Head of caudate nucleus (tissue), 42 donors: ENCODE measurements at places on chromosomes 5 and 9.

DNA sequence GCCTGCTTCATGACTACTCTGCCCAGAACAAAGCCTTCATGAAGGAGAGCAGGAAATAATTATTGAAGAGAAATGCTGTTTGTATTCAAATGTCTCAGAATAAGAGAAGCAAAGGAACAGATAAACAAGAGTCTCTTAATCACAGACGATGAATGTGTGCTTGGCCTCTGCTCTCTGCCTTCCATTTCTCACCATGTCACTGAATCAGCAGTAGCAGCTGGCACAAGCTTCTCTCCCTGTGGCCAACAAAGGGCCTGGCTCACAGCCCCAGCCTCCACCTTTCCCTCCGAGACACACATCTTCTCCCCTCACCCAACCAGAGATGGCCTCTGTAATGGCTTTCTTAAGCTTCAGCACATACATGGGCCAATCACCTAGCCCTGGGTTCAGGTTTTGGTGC, 128.1 kb upstream of the SLIT3 start:
- DNase-seq: no peak

- no peak for DNase-seq
These were observed 24.9 kb downstream of the MOCS2 start for GRCh38 chr5:53084546-53085255.

GRCh38 chr9:128372188-128372641, 1.0 kb downstream of the URM1 start:
- DNase-seq: peak; percentile 71

DNA sequence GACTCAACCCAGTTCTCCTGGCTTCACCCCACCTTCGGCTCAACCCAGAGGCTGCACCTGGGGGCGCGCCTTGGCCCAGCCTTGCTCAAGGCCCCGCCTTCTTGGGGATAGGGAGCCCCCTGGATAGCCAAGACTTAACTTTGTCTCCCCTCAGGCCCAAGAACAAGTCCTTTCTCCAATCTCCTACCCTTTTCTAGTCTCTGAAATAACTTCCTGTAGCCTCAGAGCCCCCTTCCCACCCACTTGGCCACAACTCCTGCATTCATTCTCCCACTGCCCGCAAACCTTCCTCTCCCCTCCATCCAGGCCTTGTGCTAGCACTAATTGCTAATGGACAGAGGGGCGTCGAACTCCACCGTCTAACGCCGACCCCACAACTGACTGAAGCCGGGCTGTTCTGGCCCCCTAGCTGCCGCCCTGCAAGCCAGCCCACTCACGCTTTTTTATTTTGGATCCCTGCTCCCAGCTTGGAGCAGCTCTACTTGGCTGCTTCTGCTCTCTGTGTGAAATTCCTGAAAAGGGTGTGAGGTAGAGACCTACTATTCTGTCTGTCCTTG, 579 bp upstream of the ASTN2 start:
- DNase-seq: no peak

DNA sequence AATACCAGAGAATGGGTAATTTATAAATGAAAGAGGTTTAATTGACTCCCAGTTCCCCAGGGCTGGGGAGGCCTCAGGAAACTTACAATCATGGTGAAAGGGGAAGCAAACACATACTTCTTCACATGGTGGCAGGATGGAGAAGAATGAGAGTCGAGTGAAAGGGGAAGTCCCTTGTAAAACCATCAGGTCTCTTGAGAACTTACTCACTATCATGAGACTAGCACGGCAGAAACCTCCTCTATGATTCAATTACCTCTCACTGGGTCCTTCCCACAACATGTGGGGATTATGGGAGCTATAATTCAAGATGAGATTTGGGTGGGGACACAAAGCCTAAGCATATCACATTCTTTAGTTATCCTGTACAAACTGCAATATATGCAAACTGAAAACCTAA, 609.4 kb downstream of the MTRR start:
- DNase-seq: no peak

DNA sequence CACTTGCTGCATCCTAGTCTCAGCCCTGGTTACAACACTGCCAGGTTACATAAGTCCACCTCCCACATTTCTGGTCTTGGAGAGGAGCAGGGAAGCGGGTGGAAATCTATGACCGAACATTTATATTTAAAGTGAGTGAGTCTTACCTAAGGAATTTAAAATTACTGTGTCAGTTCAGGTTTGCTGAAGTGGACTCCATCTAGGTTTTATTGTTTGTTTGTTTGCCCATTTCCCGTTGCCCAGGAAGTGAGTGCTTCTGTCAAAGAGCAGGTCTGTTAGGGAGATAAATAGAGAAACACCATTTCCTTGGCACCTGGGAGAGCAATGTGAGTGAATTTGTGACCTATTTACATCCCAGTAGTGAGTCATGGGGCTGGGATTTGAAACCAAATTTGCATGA, 179.5 kb downstream of the KIF4B start:
- no peak for DNase-seq

GRCh38 chr5:14552017-14552416, 29.6 kb upstream of the OTULINL start:
- no peak for DNase-seq

DNA sequence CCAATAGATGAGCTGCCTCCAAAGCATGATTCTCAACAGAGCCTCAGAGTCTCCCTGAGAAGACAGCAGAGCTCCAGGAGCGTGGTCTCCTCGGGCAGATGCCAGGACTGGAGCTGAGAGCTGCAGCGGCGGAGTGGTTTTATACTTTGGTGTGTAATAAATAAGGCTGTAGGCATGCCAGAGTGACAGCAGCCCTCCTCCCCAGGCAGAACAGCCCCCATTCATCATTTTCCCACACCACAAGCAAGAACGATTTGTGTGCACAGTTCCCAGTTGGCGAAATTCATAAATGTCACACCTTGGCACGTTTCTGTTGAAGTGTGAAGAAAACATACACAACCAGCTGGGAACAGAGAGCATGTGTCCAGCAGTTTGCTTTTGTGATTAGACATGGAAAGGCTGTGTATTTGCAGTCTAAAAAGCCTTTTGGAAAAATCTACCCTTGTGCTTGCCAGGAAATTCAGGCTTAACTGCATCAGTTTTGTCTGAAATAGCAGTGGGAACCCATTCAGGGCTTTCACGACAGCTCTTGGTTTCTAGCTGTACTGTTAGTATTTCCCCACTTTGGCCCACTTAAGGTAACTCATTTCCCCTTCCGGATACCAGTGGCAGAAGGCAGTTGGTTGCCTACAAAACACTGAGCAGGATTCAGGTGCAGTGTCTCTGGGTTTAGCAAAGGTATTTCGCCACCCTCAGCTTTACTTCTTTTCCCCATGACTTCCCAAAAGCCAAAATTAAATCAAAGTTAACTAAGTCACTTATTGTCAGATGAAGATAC, at the start of gene C1QTNF3:
Gene C1QTNF3 (minus strand): TSS at position 115 of the 778 bp plus-strand sequence. CDS start 88 bp downstream, at position 27.
- DNase-seq: no peak

- DNase-seq: no peak
These were observed 91.3 kb upstream of the KIF2A start for GRCh38 chr5:62214701-62215100.

DNA sequence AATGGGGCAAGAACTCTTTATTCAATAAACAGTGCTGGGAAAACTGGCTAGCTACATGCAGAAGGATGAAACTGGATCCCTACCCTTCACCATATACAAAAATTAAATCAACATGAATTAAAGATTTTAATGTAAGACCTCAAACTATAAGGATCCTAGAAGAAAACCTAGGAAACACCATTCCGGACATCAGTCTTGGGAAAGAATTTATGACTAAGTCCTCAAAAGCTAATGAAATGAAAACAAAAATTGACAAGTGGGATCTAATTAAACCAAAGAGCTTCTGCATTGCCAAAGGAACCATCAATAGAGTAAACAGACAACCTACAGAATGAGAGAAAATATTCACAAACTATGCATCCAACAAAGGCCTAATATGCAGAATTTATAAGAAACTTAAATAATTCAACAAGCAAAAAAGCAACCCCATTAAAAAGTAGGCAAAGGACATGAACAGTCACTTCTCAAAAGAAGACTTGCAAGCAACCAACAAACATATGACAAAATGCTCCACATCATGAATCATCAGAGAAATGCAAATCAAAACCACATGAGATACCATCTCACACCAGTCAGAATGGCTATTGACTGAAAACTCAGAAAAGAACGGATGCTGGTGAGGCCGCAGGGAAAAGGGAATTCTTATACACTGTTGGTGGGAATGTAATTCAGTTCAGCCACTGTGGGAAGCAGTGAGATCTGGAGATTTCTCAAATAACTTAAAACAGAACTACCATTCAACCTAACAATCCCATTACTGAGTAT, 104.3 kb upstream of the MAP3K1 start:
- DNase-seq: no peak

- DNase-seq: peak; percentile 54
These were observed 42.8 kb downstream of the NFIB start for GRCh38 chr9:14271093-14271673.

DNA sequence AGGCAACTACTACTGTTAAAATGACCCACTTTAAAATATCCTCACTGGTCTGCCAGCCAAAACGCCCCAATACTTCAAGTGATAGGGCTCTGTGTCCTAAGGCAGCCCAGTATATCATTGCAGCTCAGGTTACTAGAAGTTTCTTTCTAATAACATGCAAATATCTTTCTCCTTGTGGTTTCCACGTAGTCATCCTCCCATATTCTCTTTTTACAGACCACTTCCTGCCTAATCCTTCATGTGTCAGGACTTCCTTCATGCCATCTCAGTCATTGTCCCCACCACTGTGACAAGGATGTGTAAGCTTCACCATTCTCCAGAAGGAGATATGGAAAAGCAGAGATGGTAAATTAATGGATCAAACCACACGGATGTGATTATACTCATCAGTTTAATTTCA, 813.7 kb downstream of the MAT2B start:
- DNase-seq: no peak

GRCh38 chr9:113495526-113495925, 32.0 kb downstream of the RGS3 start:
- no peak for DNase-seq

DNA sequence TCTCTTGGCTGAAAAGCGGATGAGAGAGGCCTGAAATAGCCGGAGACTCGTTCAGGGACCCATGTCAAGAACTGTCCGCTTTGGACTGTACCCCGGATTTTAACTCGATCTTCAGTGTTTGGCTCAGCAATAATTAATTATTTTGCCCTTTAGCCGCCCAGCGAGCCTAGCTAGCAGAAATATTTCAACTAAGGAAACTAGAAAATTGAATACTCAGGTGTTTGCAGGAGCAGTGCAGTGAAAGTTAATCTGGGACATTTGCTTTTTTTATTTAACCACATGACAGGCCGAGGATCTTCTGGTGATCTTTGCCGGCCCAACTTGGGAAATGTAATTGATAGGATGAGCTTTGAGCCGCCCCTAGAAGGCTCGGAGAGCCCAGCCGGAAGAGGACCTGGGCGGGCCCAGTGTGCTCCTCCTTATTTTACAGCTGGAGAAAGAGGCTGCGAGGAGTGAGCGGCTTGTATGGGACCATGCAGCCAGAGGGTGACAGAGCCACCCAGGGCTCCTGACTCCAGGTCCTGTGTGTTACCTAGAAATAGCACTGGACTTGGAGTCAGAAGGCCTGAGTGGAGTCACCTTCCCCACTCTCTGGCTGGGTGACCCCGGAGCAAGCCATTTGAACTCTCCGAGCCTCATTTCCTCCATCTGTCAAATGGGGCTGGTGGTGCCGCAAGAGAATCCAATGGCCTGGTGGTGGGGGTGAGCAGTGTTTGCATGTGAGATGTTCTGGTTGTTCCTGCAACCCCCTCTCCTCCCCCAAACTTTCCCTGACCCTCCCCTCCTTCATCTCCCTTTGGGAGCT, 2.4 kb downstream of the PPARGC1B start:
- DNase-seq: no peak

- DNase-seq: no peak
These were observed 410.4 kb downstream of the KCTD16 start for GRCh38 chr5:144581044-144581443.

- DNase-seq: no peak
These were observed 88.2 kb upstream of the ZNF618 start for GRCh38 chr9:113787871-113788270.

- DNase-seq: no peak
These were observed 105.0 kb upstream of the TUT7 start for GRCh38 chr9:86459191-86459590.

GRCh38 chr5:41547991-41548390, 37.6 kb upstream of the PLCXD3 start:
- no peak for DNase-seq

DNA sequence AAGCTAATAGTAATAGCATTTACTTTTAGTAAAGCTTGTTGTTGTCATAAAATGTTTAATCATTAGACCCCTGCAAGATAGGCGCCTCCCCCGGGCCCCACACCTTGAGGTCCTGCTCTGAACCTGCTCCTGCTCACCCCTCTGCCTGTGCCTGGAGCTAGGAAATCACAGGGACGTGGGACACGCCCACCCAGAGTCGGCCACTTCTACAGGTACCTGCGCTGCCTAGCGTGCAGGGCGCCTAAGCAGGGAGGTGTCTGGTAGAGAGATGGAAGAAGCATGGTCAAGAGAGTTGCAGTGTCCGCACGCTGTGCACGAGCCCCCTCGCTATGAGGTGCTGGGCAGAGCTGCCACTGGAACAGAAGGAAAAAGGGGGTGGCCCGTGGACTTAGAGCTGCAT, 52.6 kb downstream of the HINT1 start:
- no peak for DNase-seq

- no peak for DNase-seq
These were observed 63.8 kb downstream of the FNBP1 start for GRCh38 chr9:129979071-129979745.

GRCh38 chr9:93292288-93292615, 108.3 kb downstream of the WNK2 start:
- DNase-seq: no peak

GRCh38 chr5:56616454-56617160, 198.7 kb upstream of the MAP3K1 start:
- no peak for DNase-seq

- no peak for DNase-seq
These were observed 63.2 kb upstream of the FYB1 start for GRCh38 chr5:39282561-39282960.

- no peak for DNase-seq
These were observed 10.8 kb upstream of the CCDC69 start for GRCh38 chr5:151234476-151235238.

DNA sequence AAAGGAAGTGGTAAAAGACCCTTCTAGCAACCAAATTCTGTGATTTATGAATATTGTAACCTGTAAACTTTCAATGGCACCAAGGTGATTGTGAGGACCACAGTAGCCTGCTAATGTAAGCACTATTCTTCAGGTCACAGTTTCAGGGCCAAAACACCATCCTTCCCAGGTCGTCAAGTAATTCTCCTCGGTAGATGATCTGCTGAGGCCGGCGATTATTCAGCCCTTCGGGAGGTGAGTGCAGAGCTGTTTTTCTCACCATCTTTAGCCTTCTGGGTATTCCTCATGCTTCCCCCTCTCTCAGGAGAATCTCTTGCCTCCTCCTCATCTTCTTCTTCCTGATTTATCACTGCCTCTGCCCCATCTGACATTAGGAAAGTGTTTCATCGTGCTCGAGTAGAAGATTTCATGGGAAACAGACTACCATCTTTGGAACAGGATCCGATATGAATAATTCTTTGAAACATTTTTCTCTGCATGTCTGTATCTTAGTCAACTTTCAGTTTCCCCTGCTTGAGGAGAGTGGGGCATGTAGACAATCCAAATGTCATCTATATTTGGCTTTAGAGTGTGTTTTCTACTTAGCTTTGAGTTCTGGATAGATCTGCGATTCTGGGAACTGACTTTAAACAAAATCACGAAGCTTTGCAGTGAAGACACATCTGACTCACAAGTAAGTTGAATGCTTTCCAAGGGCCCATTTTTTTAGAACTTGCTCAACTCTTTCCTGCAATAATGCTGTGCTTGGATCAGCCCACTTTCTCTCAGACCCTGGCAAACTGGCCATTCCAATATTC, 173.9 kb downstream of the AOPEP start:
- no peak for DNase-seq
